ENCODE measurements at places on chromosomes 6 and 20. TPM values are rescaled to one million over a fixed set of nuclear protein-coding genes. Genes with fewer than 3 reads are reported as not detected.

SPTLC3 gene
- total RNA-seq, result not detected

HLA-DOA gene
- 30.5 TPM for total RNA-seq

RAET1E gene
- not detected for total RNA-seq

SLC44A4 gene
- 3.7 TPM for total RNA-seq

ZC3H12D gene
- total RNA-seq, result 0.07 TPM

CRYBG1 gene
- total RNA-seq, result 19.3 TPM

EDN3 gene
- total RNA-seq, result 0.17 TPM

TCF21 gene
- total RNA-seq, result 0.08 TPM

ADGRB3 gene
- total RNA-seq, result 1.9 TPM

LAMA2 gene
- 6.4 TPM for total RNA-seq

NXT1 gene
- total RNA-seq, result 40.5 TPM

TTLL9 gene
- total RNA-seq, result not detected
